ENCODE measurements at places on chromosomes 13 and 19.

DNA sequence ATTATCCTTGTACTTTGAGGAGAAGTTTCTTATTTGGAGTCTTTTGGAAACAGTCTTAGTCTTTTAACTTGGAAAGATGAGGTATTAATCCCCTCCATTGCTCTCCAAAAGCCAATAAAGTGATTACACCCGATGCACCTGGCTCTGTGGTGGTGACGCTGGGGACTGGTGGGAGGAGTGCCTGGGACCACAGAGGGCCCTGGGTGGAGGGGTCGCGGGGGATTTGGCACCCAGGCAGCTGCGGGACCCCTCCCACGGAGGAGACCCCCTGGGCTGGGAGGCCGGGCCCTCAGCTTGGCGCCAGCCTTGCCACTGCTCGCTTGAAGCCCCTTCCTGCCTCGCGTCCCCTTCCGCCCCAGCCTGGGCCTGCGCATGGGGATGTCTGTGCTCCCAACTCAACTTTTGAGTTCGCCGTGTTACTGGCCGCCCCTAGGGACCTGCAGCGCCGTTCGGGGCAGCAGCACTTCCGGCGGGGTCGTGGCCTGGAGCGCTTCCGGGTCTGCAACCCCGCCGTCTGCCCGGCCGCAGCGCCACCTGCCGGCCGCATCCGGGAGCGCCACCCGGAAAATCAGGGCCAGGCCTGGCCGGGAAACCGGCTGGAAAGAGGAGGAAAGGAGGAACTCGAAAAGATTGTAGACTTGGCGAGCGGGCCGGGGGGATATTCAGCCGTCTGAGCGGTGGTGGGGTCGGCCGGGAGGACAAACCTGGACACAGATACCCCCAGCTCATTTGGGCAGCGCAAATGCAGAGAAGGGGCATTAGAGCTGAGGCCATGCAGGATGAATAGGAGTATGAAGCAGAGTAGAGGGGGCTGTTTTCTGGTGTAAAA, 8.4 kb downstream of the PEAK3 start:
- no peak for DNase-seq

DNA sequence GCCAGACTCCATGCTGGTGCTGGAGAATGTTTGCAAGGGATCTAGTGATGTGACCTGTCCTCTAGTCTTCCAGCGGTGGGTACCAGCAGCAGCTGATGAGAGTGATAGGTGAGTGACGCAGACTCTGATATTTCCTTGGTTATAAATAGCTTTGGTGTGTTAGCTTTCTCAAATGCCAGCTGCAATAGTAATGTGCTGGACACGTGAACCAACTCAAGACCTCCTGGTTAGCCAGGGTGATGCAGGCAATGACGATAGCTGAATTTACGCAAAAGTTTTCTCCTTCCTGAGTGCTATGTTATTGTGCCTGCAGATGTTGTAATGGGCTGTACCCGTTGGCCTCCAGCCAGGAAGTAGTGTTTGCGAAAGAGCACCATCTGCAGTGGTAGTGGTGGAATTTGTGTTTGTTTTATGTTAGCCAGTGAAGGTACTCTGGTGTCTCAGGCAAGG, 129.5 kb downstream of the CYSLTR2 start:
- DNase-seq = peak; percentile 12

DNA sequence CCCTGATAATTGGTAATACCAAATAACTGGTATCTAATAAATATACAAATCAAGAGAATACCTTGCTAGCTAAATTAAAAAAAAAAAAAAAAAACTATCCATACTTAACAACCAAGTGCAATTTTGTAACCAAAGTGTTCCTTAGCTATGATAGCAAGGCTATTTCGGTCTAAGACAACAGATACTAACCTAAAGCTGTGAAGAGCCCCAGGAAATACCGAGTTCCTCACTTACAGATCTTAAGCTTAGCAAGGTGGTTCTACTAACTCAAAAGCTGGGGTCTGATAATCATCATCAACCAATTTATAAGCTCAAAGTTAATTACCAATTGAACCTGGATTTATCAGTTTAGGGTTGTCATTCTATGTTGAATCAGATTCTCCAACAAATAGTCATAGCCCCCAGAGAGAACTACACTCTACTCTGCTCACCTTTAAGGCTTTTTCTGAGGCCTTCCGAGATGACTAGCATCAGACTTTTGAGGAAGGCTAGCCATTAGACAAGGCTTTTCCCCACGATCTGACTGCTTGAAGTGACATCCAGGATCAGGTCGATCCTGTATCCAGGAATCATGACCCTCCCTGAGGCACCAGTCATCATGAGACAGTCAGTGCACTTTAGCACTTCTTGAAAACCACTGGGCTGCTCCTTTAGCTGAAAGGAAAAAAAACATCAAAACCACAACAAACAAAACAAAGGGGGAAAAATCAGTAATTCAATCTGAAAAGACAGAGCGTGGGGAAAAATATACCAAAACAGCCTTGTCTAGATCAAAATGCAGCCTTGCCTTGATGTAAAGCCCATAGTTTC, 31.9 kb downstream of the INTS6 start:
- DNase-seq = no peak

- peak; percentile 20 for DNase-seq
These were observed at the start of gene STARD13 for GRCh38 chr13:33285420-33286124. Gene STARD13 (minus strand): TSS chr13:33285755. CDS start chr13:33285638, 117 bp downstream.

DNA sequence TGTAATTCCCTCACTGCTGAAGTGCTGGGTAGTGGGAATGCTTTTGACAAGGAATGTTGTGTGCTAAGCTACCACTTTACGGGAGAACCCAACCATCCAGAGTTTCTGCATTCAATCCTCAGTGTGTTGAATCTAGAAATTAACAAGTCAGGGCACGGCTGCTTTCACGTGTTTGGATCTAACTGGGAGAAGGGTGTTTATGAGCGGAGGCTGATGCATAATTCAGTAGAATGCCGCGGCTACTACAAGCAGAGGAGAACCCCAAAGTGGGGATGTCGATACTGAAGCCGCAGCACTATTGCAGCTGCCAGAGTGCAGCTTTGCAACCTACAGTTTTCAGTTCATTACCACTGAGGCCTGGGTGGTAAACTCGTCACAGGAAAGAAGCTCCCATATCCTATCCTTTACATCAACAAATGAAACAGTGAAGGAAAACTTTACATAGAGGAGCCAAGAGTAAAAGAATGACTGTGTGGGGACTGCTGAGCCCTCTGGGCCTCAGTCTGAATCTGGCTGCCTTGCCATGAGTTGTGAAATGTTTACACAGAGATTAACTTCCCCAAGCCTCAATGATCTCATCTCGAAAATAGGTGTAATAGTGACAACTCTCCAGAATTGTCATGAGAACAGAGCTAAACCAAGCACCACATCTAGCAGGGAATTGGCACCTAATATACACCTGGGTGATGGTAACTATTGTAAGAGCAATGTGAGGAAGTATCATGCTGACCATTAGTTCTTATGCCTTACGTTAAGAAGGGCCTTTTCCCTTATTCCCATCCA, 531.7 kb downstream of the MYO16 start:
- DNase-seq = no peak

DNA sequence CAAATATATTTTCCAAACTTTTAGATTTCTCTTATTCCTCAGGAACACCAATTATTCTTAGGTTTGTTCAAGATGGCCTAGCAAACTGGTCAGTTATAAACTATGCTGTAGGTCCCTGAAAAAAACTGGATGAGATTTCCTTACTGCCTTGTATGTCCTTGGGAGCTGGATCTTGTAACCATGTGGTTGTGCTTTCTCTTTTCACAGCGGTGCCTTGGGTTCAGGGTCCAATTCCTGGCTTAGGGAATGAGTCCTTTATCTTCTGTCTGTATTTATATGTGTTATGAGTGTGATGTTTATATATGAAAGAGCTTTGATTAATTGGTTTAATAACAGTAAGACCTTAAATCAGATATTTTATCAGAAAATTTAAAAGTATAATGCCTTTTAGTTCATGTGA, 23.5 kb upstream of the GRTP1 start:
- DNase-seq = no peak

- DNase-seq = no peak
These were observed 1.7 kb upstream of the C13orf42 start for GRCh38 chr13:51112771-51113170.

GRCh38 chr19:4477034-4477801, 5.1 kb downstream of the HDGFL2 start:
- DNase-seq = no peak

Measured in esophagus squamous epithelium (tissue), 5 donors.